ENCODE measurements at places on chromosomes 1 and 21. TPM values are rescaled to one million over a fixed set of nuclear protein-coding genes. Genes with fewer than 3 reads are reported as not detected.

FAM177B gene
- 3.5 TPM for total RNA-seq

DNA sequence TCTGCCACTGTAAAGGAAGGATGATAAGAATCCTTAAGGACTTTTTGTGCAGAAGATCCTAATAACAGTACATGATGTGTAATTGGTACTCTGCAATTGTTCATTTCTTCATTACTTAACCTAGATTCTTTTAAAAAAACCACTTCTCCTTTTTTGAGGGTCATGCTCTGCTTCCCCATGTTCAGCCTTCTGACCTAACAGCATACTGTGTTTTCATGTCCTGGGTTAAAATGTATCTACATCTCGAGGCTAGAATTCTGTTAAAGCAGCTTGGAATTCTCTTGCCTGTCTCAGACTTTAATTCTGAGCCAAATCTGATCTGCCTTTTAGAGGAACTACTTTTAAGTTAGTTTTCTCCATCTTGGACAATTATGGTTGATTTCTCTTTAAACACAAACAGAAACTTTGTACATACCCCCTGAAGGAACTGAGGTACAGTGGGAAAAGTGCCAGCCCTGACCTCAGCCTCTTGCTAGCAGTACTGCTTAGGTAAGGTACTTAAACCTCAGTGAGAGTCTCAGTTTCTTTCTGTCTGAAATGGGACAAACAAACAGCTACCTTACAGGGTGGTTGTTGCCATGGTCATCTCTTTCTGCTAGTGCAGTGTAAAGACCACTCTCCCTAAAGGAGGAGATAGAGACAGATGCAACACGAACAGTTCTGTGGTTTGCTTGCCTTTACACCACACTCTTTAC lies 103.2 kb upstream of the DYNLT5 start:
- DNase-seq: no peak

SLAMF1 gene
- total RNA-seq: 91.7 TPM

NBPF10 gene
- total RNA-seq: 7.3 TPM

DNA sequence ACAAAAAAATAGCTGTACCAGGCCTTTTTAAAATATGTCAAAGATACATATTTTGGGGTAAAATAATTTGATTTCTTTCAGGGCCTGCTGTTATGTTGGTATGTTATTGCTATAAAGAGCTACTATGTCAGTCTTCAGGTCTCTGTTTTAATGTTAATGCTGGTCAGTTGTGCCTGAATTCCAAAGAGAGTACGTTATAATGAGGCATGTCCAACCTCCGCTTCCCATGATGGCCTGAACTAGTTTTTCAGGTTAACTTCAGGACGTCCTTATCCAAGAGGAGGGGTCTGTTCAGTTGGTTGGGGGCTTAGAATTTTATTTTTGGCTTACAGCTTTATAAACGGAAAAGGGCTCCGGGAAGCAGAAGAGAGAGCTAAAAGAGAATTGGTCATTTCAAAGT lies 34.9 kb upstream of the LYPD8 start:
- DNase-seq: no peak

- no peak for DNase-seq
These were observed 3.9 kb downstream of the TMEM63A start for GRCh38 chr1:225878282-225878681.

- DNase-seq: peak; percentile 51
These were observed 66.3 kb upstream of the PRDX6 start for GRCh38 chr1:173410794-173411236.

DNA sequence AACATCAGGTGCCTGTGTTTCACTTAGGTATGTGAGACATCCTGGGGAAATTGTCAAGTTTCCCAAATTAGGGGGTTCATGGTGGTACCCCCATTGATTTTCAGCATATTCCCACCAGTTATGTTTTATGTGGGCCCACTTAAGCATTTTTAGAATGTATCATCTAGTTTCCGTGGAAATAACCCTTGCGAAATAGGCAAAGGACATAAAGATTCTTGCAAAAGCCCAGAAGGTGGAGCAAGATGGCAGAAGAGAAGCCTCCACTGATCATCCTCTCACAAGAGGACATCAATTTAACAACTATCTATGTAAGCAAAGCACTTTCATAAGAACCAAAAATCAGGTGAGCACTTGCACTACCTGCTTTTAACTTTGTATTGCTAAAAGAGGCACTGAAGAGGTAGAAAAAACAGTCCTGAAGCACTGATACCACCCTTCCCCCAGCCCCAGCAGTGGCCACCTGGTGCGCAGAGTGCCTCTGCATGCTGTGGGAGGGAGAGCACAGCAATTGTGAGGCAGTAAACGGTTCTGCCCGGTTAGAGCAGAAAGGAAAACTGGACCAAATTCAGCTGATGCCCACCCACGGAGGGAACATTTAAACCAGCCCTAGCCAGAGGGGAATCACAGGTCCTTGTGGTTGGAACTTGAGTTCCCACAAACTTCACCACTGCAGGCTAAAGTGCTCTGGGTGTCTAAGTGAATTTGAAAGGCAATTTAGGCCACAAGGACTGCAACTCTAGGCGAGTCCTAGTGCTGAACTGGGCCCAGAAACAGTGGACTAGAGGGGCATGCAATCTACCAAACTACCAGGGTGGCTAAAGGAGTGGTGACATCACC lies 23.2 kb downstream of the MCOLN2 start:
- no peak for DNase-seq

DNA sequence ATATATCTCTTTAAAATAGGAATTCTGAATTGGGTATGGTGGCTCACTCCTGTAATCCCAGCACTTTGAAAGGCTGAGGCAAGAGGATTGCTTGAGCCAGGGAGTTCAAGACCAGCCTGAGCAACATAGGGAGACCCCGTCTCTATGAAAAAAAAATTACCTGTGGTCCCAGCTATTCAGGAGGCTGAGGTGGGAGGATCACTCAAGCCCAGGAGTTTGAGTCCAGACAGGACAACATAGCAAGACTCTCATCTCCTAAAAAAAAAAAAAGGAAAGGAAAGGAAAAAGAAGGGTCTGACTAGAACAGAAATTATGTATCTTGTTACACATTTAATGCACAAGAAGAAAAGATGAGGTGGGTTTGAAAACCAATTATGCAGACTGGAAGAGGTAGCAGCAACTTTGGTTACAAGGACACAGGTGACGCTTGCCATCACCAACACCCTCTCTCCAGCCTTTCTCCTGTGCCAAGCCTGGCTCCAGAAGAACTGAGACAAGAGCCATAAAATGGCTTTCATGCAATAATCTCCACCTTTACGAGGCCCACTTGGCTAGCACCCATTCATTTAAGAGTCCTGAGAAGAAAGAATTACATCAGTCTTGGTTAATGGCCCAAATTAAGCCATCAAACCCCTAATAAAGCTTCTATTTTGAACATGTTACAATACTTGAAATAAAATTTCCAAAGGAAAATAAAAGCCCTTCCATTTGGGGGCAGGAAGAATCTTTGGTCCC lies 4.8 kb upstream of the SELENBP1 start:
- DNase-seq: no peak

DNA sequence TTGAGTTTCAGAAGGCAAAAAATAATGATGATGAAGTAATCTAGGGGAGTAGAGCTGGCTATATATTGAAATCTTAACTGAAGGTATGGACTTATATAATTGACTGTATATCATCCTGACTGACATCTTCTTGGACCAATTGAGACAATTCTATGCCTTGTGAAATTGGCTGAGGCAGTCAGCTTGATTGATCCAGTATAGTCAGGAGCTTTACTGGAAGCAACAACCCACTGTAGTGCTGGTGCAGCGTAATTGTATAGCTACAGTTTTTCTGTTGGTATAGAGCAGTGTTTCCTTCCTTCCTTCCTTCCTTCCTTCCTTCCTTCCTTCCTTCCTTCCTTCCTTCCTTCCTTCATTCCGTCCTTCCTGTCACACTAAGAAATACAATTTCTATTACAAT lies 268.0 kb downstream of the NUF2 start:
- no peak for DNase-seq

DNA sequence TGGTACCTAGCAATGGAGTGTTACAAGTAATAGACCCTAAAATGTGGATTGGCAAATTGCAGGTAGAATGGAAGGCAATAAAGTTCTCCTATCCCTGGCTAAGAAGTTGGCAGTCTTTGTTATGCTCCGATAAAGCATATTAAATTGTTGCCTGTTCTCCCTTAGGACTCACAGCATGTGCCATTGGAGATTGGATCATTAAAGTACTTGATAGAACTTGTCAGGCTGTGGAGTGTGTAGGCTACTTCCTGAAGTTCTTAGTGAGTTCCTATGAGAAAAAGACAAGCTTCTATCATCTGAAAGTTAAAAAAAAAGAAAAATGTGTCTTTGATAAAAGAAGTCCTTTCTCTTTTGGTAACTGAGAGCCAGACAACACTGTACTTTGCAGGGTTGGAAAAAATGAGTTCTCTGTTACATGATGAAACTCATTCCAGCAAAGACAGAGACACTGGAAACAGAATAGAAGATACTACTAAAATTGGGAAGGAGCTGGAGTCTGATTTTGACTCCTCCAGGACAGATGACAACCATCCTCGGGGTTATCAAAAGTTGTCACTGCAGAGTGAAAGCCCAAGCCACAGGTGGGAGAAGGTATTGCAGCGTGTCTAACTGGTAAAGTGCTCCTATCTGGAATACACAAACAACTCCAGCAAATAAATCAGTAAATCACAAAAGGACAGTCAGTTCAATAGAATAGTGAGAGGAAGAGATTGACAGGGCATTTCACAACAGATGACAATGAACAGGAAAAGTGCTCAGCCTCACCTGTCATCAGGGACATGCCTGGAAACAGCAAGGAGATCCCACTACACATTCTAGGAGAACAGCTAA lies 87.5 kb upstream of the WDR26 start:
- DNase-seq: no peak

TMCC2 gene
- 1.4 TPM for total RNA-seq

ERRFI1 gene
- 1.4 TPM for total RNA-seq

GRCh38 chr1:226548256-226549093 lies at the start of gene STUM:
TSS of gene STUM (plus strand) at chr1:226548764. CDS start at chr1:226548905, 141 bp downstream.
- peak; percentile 36 for DNase-seq

- no peak for DNase-seq
These were observed 1.5 kb downstream of the PGBD5 start for GRCh38 chr1:230424391-230425251.

DNA sequence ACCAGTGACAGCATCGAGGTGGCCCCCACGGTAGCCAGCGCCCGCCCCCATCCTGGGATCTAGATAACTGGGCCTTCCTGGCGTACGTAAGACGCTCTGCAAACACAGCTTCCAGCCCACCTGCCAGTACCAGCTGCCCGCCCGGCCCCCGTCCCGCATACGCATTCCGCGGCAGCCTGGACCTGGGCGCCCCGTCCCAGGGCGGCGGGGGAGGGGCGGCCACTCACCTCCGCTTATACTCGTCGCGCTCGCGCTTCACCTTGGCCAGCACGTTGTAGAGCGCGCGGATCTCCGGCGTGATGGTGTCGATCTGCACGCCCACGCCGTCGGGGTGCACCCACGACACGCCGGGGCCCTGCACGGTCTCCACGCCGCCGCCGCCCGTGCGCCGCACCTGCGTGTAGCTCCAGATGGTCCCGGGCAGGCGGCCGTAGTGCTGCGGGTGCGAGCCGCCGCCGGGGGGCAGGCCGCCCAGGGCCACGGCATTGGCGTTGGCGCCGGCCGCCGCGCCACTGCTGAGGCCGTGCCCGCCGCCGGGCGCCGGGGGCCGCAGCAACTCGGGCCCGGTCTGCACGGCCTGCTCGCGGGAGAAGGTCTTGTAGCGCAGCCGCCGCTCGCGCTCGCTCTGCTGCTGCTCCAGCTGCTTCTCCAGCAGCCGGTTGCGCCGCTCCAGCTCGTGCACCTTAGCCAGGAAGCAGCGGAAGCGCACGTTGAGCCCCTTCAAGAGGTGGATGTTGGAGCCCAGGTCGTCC lies 859 bp downstream of the IFFO2 start:
- peak; percentile 58 for DNase-seq

AURKAIP1 gene
- 91.5 TPM for total RNA-seq

GRCh38 chr1:175646439-175647209 lies 96.8 kb downstream of the TNR start:
- DNase-seq: no peak

BPNT1 gene
- total RNA-seq: 23.6 TPM

DNA sequence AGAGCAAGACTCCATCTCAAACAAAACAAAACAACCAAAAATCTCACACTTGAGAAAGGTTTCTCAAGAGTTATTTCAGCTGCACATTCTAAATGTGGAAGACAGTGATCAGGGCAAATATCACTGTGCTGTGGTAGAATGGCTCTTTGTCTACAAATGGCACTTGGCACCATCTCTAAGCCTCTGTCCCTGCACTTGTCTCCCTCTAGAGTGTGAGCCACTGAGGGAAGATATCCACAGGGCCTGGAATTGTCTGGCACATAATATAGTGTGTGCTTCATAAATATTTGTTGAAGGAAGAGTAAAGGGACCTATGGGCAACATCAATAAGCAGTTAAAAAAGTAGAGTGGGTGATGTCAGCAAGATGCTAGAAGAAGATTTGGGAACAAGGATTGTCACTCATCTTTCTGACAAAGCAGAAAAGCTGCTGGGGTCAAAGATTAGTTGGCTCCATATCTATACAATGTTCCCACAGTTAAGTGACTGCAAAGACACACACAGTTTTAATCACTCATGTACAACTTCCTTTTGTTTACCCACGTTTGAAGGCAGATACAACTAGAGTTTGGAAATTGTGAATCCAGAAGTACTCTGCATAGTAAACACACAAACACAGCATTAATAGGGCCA lies 19.1 kb downstream of the CD101 start:
- no peak for DNase-seq

Data from activated B cell treated with CpG ODN at 0.5 μM for 24 hours (primary cell).